ENCODE measurements at places on chromosomes 2 and 18.

DNA sequence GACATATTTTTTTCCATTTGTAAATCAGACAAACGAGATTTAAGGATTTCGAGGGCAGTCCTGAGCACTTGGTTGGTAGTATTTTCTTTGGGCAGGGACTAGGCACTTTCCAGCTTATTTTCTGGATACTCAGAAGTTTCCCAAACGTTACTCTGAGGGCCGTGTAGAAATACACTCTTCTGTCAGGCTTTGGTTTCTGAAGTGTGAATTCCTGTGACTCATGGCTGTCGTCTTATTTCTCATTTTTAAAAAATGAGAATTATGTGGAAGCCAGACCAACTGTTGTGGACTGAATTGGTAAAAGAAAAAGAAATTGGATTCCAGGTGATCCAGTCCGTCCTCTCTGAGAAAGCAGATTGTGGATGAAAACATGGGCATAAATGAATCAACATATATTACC lies 658.6 kb upstream of the FANCL start:
- DNase-seq: no peak

DNA sequence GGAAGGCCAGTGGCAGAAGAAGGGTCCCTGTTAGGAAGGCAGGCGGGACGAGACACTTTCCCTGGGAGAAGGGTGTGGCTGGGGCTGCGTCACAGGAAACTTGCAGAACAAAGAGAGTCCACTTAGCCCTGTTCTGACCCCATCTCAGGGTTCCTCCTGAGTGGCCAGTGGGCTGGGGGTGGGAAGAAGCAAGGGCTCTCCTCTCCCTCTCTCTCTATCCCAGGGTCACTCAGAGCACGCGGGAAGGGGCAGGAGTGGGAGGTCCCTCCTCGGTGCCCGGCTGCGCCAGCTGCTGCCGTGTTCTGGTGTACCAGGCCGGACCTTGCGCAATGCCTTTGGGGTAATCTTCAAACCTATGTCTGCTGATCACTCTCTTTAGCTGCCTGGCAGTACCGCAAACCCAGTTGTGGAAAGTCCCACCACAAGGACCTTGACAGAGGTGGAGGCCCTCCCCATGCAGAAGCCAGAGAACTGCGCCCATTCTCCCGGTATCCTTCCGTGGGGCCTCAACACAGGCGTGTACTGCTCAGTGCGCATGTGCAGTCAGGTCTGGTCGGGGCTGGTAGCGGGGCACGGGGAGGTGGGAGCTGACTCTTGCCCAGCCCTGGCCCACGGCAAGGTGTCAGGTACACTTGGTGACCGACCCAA lies 47.8 kb upstream of the ST3GAL5 start:
- DNase-seq: no peak

DNA sequence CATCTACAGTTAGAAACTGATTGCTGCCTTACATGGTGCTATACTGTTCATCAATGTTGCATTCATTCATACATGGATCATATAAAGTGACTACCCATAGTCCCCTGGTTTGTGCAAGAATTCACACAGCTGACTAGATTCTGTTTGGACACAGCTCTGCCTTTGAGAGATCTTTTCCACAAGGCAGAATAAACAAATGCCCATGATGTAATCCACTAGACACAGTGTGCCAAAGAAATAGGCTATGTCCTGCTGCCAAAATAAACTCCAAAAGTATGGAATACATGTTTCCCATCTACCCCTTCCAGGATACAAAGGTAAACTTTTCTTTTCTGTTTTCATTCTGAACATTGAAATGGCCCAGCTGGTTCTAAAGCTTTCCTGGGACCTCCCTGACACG lies 269.4 kb upstream of the CHAC2 start:
- no peak for DNase-seq

DNA sequence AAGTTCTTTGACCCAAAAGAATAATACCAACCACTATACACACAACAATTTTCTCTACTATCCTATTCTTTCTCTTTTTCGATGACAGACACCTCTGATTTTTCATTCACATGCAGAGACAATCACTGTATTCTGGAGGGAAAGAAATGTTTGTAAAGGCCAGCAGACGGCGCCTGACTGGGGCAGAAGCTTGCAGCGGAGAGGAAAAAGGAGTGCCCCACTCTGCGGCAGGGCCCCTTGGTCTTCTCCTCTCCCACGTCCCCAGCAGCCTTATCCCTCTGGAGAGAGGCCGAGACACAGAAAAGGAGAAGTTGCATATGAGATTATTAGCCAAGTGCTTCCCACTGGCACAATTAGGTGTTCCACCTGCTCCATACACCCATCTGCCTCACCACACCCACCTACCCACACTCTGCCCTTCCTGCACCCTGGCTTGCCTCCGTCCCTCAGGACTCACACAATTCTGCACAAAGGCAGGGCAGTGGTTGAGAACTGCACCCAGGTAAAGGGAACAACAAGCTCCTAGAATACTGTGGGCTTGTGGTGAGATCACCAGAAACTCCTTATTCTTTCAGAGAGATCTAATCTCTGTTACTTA lies 687.3 kb downstream of the NRXN1 start:
- DNase-seq: peak; percentile 64

DNA sequence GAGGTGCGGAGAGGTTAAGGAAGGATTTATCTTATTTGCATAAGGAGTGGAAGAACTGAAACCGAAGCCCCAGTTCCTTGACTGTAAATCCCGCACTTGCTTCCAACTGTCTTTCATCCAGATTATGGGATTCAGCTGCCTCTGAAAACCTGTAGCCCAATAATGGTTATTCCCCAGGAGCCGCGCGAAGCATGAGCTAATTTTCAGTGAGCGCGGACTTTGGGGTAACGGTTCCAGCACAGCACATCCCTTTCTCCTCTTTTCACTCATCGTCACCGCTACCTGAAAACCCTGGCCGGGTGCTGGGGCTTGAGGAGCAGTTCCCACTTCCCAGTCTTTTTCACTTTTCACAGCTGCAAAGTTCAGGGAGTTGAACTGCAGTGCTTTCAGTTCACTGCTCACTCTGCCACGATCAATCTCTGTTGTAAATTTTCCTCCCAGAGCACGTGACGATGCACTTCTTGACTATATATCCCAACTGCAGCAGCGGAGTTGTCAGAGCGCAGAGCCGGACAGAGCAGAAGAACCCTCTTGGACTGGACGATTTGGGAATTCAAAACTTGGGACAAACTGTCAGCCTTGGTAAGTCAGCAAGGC lies at the start of gene KCNE4:
KCNE4 (plus strand) TSS at position 498 of the 597 bp plus-strand sequence. CDS start 641 bp downstream, outside the sequence.
- DNase-seq: no peak

DNA sequence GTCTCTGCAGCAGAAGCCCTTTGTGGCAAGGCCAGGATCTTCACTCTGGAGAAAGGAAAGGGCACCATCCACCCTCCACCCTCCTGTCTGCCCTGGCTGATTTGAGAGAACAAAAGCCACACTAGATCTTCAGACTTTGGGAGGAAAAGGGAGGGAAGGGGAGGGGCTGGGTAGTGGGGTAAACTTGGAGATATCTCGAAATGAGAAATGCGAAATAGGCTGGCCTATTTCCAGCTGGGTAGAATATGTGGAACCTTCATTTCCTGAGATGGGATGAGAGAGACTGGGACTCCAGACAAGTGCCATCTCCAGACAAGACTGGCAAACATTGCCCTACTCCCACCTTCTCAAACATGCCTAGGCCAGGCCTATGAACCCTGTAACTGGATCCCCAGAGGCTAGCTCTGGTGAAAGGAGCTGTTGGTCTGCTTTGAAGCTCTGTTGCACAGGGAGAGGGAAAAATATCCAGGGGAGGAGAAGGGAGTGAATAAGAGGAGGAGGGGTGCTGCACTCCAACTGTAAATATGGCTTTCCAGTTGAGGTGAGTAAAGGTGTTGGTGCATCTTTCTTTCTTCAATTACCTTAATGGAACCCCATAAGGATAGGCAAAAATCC lies 1.7 kb downstream of the HOXD12 start:
- DNase-seq: no peak

DNA sequence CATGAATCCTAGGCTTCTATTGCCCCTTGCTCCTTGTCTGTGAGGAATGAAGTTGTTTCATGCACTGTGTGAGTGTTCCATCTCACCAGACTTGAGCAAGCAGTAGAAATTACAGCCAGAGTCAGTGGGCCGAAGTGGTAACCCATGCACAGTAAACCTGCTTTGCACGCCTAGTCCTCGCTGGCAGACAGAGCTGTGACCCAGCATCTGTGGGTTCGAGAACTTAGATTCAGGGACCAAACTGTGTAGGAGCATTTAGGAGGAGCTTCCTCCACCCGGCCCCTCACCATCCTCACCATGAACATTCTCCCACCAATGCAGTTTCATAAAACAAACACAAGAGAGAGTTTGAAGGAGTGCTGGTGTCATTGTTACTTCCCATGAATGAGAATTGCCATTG lies 21.6 kb upstream of the TEX51 start:
- DNase-seq: no peak

- no peak for DNase-seq
Observed at GRCh38 chr2:126658905-126659561, 3.1 kb downstream of the GYPC start.

- no peak for DNase-seq
Observed at GRCh38 chr18:23341383-23341782, 111.7 kb upstream of the RIOK3 start.

GRCh38 chr2:36374585-36374984 lies 19.0 kb downstream of the CRIM1 start:
- DNase-seq: no peak
